Vagina (tissue), 2 donors: ENCODE measurements at places on chromosomes 3 and 15.
A peak's percentile ranks its signal among the peaks of the same experiment; 100 is the strongest.

DNA sequence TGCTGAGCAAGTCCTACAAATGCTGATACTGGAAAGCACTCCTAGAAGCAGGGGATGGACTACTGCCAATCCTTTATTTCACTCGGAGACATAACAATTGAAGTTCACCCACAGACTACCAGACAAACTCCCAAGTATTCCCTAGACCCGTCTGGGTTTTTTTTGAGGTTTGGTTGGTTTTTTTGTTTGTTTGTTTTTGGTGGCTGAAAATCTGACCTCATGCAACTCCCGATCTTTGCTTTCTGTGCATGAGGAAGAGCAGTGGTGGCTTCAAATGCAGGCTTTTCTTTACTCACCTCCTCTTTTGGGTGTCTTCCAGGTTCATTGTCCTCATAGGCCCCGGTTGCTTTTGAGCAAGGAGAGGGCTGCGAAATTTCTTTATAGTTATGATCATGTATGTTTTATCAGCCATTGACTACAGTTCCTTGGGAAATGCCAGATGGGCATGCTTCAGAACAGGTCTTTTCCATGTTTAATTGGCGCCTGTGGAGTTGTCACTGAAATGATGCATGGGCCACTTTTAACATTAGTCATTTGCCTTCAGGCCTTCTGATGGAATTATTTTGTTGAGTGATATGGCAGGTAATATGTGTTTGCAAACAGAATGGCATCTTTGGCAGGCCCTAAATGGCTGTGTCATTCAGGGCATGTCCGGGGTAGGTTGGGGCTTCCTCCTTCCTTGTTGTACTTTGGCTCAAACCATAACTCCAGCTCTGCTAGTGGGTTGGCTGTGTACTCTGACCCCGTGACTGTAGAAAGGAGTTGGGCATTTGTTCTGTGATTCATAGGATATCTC, 81.3 kb upstream of the ZBED2 start:
- peak; percentile 97 for DNase-seq

GRCh38 chr15:44918136-44918535, 38.4 kb upstream of the TERB2 start:
- no peak for DNase-seq

GRCh38 chr15:67835297-67836133, 4.3 kb downstream of the RNU6-1 start:
- DNase-seq = no peak

DNA sequence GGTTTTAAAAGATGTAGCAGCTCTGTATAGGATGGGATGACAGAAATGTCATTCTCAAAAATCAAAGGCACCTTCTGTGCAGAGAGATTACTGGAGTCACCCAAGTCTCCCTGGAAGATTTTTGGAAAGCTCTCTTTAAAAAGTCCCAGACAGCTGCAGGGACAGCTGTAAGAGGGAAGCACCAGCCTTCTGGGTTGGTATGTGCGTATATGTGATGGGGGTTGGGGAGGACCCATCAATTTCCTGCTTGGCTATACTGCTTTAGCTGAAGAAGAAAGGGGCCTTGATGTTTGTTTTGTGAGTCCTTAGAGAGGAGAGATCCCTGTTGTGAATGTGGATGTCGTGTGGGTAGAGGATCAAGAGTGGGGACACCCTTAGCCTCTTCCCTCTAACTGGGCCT, 5.4 kb upstream of the SEC11A start:
- DNase-seq = no peak

DNA sequence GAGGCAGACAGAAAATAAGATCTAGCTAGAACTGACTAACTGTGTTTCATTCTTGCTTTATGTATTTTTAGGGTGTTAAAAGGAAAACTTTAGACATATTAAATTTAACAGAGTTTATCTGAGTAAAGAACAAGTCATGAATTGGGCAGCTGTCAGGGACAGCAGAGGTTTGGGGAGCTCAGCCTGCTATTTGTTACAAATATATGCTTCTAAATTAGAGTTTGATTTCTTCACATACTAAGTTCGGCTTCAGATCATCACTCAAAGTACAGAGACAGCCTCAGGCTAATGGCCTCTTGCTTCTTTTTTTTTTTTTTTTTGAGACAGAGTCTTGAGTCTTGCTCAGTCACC, 21.9 kb downstream of the EFCC1 start:
- DNase-seq = no peak

- no peak for DNase-seq
Observed at GRCh38 chr3:139601191-139601961, 61.8 kb upstream of the RBP1 start.

DNA sequence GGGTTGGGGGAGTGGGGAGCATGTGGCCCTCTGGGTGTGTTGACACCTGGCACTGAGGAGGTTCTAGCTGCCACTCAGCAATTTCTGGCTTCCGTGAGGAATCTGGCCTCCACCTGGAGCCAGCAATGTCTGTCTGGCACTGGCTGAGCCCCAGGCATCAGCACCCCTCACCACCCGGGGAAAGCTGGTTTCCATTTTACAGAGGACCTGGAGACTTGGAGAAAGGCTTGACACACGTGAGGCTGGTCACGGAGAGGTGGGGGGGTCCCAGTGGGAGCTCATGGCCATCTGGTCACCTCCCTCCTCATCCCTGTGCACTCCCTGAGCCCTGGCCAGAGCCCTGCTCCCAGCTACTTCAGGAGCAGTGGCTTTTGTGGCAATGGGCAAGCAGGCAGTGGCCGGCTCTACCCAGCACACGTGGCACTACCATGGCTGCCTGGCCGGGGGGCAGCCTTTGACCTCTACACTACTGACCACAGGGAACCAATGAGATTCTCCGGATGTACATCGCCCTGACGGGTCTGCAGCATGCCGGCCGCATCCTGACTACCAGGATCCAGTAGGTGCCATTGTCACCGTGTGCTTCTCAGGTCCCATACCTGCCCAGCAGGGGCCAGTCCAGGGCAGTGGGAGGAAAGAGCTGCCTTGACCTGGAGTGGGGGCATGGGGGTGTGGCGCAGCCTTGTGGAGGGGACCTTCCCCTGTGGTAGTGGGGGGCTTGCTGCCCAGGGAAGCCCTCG, 28.5 kb downstream of the ACAD9 start:
- no peak for DNase-seq

DNA sequence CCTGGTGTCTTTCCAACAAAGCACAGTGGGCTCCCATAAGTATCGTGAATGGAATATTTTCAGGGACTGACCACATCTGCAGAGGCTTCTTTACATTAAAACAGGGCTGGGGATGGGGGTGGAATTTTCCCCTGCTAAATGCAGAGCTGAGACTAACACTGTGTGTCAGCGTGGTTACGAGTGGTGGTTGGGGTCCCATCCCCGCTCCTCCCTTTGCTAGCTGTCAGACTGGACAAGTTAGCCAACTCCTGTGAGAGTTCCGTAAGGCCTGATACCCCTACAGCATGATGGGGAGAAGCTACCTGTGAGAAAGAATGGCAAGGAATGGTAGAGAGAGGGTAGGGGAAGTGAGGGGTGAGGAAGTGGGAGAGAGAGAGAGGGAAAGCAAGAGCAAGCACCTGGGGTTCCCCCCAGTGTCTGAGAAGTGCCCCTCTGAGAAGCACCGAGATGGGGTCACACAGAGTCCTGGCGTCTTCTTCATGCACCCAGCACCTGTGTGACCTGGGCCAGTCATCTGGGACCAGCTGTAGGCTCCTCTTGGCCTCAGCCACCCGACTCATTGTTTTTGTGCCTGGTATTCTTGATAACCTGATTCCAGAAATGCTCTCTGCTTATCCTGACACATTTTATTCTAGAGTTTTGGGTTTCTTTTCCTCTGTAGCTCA, 395.8 kb downstream of the CACNA2D3 start:
- DNase-seq = no peak

DNA sequence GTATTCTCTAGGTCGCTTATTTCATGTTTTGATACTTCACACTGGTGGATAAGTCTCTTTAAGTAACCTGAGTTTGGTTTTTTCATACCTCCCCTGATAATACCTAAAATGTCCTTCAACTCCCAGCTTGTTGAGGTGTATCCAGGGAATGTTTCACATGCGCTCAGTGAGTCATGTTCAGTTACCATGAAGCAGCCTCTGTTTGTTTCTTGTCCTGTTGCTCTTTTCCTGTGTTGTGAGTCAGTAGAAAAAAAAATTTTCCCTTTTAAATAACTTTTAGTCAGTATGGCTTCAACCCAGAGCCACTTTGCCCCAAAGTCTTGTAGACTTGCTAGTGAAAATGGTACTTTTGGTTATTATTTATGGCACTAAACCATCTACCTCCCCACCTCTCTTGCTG, 278.4 kb upstream of the ZPLD1 start:
- DNase-seq = no peak

DNA sequence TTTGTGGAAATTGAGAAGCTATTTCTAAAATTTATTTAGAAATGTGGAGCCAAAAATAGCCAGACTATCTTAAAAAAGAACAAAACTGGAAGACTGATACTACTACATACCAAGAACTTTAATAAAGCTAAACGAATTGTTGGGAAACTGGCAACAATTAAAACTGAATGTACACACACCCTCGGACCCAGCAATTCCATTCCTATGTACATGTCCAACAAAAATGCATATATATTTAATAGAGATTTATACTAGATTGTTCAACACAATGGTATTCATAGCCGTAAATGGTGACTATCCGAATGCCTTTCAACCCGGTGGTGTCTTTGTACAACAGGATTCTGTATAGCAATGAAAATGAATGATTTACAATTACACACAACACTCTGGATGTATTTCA, 136.5 kb upstream of the RASGRP1 start:
- DNase-seq = no peak

DNA sequence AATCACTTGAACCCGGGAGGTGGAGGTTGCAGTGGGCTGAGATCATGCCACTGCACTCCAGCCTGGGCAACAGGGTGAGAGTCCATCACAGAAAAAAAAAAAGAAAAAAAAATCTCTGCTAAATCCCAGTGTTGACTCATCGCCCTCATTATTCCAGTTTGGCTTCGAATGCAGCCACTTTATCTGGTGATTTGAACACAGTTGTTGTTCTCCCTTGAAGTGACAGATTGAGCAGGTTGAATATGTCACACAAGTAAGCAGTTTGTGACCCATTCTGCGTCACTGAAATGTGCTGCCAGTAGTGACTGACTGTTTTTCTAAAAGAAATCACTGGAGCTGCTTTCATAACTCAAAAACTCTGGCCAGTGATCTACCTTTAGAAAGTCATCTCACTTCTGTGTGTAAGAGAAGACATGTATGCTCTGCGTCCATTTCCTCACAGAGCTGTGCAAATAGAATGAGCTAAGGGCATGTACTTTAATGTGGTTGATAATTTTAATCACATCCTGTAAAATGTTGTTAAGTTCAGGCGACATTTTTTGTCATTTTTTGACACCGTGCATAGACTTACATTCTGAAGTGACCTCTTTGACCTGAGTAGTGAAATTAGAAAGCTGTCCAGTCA, 12.5 kb downstream of the DOCK3 start:
- DNase-seq = no peak

DNA sequence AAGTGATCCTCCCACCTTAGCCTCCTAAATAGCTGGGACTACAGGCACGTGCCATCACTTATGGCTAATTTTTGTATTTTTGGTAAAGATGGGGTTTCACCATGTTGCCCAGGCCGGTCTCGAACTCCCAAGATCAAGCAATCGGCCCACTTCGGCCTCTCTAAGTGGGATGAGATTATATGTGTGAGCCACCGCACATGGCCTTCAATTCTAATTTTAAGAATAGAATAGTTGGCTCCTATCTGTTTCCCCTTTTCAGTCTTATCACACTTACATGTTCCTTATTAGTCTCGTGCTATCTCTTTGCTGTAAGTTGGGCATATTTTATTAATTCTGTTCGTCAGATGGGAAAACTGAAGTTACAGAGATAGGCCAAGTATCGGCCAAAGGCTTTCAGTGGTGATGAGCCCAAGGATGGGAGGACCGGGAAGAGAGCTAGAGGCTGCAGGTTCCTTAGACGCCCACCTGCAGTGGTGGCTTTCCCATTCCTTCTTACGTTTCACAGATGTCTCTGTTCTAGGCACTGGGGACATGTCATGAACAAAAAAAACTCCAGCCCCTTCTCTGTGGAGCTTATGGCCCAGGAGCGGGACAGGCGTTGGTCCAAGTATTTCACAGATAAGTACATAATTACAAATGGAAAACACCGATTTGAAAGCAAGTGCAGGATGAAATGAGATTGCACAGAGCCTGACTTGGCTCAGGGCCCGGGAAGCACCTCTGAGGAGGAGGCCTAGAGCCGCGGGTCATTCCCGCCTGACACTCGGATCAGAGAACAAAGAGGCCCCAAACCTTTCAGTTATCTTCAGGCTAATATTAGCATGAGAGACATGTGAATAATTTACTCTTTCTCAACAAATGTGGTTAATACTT, 91.1 kb upstream of the KLF13 start:
- no peak for DNase-seq

DNA sequence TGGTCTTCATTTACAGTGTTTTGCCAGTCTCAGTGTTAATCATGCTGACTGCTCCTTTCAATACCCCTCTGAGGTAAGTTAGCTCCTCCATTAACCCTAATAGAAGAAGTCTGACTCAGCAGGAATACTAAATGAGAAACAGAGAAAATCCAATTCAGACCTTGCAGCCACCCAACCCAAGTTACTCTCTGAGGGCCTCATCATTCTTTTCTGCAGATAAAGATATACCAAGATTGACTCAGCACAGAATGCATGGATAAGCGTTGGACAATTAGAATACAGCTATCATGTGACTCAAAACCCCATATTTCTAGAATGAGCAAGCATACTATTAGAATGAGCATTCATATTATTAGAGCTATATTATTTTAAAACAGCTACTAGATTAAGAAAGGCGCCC, 389.1 kb upstream of the SGO1 start:
- DNase-seq = no peak

GRCh38 chr3:99950921-99951320, 133.3 kb downstream of the CMSS1 start:
- no peak for DNase-seq

DNA sequence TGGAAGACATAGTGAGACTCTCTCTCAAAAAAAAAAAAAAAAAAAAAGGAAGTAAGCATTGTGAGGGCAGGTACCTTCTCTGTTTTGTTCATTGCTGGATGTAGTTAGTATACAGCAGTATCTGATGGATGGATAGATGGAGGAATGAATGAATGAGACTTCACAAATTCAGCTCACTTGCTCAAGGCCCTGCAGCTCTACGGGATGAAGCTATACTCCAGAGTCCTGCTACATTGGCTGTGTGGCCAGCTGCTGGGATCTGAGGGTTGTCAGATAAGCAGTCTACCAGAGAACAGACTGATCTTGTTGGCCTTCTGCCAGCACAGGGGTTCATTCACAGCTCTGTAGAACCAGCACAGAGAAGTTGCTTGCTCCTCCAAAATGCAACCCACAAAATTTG, 35.0 kb downstream of the MLH1 start:
- no peak for DNase-seq

GRCh38 chr3:10215578-10216368, 32.5 kb upstream of the TATDN2 start:
- DNase-seq = no peak

- no peak for DNase-seq
Observed at GRCh38 chr3:5015056-5015455, 35.8 kb downstream of the BHLHE40 start.

DNA sequence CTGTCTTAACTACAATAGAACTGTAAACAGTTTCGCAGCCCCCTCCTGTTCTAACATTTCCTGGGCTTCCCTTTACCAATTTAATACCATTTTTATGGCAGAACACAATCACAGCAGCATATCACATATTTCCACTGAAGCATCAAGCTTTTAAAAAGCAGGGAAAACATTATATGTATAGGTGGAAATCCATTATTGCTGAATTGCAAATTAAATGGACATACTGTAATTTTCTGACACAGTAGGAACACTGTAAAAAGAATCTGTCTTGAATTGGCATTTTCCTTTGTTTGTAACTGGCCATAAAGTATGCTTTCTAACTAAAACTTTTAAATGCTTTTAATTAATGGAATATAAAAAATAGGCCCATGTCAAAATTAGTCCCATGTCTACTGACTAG, 1385.8 kb downstream of the SI start:
- DNase-seq = no peak
